ENCODE measurements at places on chromosomes 16 and 17. TPM values are rescaled to one million over a fixed set of nuclear protein-coding genes. Genes with fewer than 3 reads are reported as not detected.
A peak's percentile ranks its signal among the peaks of the same experiment; 100 is the strongest.

Gene KRT15
- not detected for total RNA-seq

Gene GNG13
- not detected for total RNA-seq

Gene KRTAP2-1
- not detected for total RNA-seq

Gene ITGAL
- not detected for total RNA-seq

Gene OTOA
- not detected for total RNA-seq

Gene RHBDL1
- total RNA-seq: 3.5 TPM

Gene APOH
- not detected for total RNA-seq

Gene PPP1R1B
- total RNA-seq: 0.75 TPM

GRCh38 chr16:84819644-84820304 lies at the start of gene CRISPLD2:
Gene CRISPLD2 (plus strand): TSS chr16:84819985. CDS start chr16:84838496, 18,511 bp downstream.
- no peak for DNase-seq

DNA sequence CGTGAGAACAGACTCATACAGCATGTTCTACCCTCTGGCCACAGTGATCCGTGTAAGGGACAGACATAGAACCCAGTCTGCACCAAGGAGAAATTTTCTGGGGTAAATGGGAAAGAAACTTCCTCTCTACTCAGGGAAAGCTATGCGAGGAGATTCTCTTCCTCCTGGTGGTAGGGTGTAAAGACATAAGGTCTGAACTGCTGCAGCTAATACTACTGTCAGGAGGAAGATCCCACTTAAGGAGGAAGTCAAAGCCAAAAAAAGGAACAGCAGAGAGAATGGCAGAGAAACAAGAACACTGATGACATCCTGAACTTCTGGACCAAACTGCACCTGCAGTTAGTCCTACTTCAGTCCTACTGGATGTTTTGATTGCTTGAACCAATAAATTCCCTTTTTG lies 7.1 kb upstream of the TM4SF5 start:
- DNase-seq: no peak

- no peak for DNase-seq
These were observed 11.6 kb upstream of the IL4R start for GRCh38 chr16:27302126-27302525.

GRCh38 chr17:71779482-71779881 lies 341.3 kb upstream of the SOX9 start:
- DNase-seq: no peak

DNA sequence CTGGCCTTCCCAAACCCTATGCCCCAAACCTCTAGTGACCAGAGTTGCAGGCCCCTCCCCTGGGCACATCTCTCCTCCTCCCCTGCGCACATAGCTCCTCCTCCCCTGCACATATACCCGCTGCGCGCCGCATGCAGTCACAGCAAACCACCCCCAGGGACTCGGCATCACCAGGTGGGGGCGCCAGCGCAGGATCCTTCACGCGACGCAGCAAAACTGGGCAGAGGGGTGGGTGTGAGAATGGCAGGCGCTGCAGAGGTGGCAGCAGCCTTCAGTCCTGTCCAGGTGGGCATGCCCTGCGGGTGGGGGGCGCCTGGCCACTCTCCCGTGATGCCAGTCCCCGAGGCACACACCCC lies 5.6 kb downstream of the CORO6 start:
- no peak for DNase-seq

- no peak for DNase-seq
These were observed 13.8 kb upstream of the MC1R start for GRCh38 chr16:89904606-89905510.

GRCh38 chr16:77963185-77964044 lies 58.9 kb upstream of the CLEC3A start:
- no peak for DNase-seq

- DNase-seq: no peak
These were observed 2.0 kb upstream of the SCN4A start for GRCh38 chr17:63974594-63975192.

- no peak for DNase-seq
These were observed 575.7 kb upstream of the CDH11 start for GRCh38 chr16:65697521-65697920.

DNA sequence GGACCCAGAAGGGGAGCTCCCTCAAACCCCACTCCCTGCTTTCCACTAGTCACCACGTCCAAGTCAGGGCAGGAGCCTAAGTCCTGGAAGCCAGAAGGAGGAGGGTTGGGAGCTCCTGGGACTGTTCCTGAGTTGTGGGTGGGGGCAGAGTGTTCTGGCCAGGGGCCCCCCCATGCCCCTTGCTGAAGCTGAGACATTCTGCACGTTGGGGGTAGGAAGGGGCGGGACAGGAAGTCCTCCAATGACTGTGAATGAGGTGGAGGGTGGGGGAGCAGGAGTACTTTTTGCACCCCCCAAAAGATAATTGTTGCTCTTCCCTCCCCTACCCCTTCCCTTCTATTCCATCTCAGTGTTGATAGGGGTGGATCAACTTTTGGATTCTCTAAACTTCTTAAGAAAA lies 21.4 kb upstream of the C17orf113 start:
- no peak for DNase-seq

DNA sequence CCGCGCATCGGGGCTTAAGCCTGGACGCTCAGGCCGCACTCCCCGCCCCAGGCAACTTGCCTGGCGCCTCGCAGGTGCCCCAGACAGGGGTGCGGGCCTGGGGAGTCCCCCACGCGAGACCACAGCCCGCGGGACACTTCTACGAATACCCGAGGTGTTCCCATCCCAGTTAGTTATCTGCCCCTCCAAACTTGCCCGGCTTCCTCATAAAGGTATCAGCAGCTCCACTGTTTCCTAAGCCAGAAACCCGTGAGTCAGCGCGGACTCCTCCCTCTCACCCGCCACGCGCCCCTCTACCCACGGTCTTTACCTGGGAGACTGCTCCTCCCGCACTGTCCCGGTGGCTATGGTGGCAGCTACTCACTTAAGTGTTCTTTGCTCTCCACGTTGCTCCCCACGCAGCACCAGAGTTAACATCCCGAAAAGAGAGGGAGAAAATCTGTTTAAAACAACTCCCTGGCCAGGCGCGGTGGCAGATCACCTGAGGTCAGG lies 1.0 kb upstream of the CREBBP start:
- no peak for DNase-seq

GRCh38 chr17:44912763-44913544 lies 2.3 kb downstream of the GFAP start:
- DNase-seq: peak; percentile 81

DNA sequence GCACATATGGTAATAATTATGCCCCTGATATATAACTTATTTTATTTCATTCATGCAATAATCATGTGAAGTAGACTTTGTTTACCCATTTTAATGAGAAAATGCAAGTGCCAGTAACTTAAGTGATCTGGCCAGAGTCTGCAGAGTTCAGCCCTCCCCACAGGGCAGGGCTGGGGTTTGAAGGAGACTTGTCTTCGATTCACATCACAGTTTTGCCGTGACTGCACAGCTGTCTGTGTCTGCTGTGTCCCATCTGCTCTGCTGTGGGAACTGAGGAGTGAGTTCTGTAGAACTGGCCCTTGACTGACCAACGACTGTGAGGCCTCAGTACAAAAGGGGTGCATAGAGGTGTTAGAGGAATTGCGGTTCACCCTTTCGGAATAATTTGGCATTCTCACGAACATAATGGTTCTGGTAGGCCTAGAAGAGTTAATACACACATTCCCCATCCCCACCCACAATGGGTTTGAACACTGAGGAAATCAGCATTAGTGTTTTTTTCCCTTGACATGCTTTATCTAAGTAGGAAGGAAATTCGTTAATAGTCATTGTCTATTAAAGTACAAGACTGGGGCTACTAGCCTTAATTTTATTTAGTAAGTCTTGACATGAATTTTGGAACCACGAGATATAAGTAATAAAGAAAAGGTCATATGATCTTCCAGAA lies 113.6 kb upstream of the MON1B start:
- DNase-seq: no peak

DNA sequence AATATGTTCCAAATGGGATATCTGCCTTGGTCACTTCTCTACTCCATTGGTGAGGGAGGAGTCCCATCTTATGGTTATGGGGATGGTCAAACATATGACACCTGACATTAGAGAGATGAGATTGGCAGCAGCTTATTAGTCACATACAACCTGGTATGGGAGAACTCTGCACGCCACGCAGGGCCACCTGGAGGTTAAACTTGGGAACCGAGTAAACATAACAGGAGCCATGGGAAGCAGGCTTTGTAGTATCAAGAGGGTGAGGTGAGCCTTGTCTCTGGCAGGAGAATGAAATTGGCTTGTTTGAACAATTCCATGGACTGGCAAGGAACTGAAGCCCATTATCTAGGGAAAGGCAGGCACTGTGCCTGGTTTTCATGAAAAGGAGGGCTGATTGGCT lies 238.7 kb upstream of the ELAC2 start:
- no peak for DNase-seq

- peak; percentile 13 for DNase-seq
These were observed 1.0 kb upstream of the GLG1 start for GRCh38 chr16:74607962-74608356.

- no peak for DNase-seq
These were observed 32.8 kb upstream of the ABCC12 start for GRCh38 chr16:48188449-48189102.

GRCh38 chr16:85911251-85911930 lies 12.4 kb downstream of the IRF8 start:
- no peak for DNase-seq

- no peak for DNase-seq
These were observed 33.4 kb upstream of the PIK3R6 start for GRCh38 chr17:8900626-8901585.

DNA sequence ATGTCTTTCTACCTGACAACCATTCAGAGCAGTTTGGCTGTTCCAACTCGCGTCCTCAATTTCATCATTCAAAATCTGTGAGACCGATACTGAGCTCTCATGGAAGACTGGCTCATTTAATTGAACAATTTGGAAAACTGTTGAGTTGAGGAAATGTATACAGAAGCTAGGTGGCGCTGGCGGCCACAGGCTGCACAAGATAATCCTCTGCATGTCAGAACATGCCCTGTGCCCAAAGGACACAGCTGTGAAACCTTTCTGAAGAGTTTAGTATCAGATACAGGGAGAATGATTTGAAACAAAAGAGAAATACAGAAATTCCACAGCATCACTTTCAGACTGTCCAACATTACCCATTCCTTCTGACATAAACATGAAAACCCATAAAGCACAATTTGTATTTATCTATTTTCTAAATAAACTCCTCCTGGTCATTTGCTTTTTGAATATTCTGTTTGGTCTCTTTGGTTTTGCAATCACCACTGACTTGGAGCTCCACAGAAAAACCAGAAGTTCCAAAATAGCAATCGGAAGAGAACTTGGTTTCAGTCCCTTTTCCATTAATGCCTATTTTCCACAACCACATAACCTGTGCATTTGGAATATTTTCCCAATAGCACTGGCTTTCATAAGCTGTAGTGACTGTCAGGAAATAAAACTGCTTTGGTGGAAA lies 192.8 kb downstream of the MAP2K6 start:
- DNase-seq: no peak

- no peak for DNase-seq
These were observed 73.9 kb downstream of the CEP95 start for GRCh38 chr17:64580384-64581315.

DNA sequence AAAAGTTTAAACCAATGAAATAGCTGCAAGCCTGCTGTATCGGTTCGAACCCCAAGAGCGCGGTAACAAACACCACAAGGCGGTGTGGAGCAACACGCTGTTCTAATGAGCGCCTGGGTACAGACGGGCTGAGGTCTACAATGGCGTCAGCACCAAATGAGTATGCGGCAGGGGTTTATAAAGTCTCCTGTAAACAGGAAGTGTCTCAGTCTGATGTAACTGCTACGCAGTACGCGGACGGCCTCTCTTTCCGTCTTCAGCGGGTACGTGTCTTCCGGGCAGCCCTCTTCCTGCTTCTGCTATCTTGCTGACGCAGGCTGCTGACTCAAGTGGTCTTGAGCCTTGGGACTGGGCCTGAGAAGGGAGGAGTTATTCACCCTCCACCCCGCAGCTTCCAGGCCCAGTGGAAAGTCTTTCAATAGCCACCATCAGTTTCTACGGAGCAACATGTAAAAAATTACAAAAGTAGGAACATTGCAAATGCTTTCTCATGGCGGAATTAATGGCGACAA lies 40.5 kb upstream of the KCNJ2 start:
- no peak for DNase-seq

- no peak for DNase-seq
These were observed 116.5 kb downstream of the NLK start for GRCh38 chr17:28159004-28159403.

- DNase-seq: no peak
These were observed 62.3 kb downstream of the WNT3 start for GRCh38 chr17:46756081-46756735.

DNA sequence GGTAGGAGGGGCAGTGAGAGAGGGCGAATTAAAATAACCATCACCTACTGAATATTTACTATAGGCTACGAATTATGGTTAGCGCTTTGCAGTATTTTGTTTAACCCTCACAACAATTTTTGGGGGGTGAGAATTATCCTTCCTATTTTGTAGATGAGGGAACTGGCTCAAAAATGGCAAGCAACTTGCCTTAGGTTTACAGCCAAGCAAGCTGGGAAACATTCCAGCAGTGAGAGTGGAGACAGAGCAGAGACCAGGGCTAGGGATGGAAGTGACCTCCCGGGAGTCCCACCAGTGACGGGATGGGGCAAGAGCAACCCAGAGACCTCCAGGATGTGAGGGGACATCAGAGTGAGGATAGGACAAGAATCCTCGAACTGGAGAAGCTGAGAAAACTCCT lies 352 bp upstream of the VMO1 start:
- no peak for DNase-seq

- no peak for DNase-seq
These were observed 507 bp downstream of the COA3 start for GRCh38 chr17:42798011-42798382.

DNA sequence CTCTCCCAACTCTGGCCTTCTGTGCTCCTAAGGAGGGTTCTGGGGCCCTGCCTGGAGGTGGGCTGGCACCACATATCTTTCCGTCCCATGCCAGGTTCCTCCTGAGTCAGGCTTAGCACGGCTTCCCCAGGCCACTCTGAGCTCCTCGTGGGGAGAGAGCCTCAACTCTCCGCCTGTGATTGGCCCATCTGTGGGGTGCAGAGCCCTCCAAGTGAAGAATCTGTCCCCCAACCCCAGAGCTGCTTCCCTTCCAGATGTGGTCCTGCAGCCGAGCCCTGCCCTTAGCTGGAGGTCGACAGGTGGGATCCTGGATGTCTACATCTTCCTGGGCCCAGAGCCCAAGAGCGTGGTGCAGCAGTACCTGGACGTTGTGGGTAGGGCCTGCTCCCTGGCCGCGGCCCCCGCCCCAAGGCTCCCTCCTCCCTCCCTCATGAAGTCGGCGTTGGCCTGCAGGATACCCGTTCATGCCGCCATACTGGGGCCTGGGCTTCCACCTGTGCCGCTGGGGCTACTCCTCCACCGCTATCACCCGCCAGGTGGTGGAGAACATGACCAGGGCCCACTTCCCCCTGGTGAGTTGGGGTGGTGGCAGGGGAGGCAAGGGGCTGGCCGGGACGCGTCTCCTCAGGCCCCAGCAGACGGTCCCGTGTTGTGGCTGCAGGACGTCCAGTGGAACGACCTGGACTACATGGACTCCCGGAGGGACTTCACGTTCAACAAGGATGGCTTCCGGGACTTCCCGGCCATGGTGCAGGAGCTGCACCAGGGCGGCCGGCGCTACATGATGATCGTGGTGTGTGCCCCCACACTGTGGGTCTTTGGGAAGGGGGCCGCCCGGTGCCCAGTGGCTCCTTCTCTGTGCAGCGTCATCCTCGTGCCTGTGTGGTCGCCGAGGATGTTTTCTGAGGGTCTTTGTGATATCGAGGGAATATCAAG lies 6.9 kb downstream of the GAA start:
- DNase-seq: peak; percentile 82
